ENCODE measurements at places on chromosomes 3 and 15. TPM values are rescaled to one million over a fixed set of nuclear protein-coding genes. Genes with fewer than 3 reads are reported as not detected.

MST1 gene
- total RNA-seq: 6.5 TPM

MYH15 gene
- total RNA-seq: 0.10 TPM

CORO2B gene
- not detected for total RNA-seq

SPINK8 gene
- total RNA-seq: not detected

CCDC33 gene
- not detected for total RNA-seq

TIGIT gene
- total RNA-seq: 5.8 TPM

PDZRN3 gene
- total RNA-seq: not detected

CCDC54 gene
- total RNA-seq: not detected

DNA sequence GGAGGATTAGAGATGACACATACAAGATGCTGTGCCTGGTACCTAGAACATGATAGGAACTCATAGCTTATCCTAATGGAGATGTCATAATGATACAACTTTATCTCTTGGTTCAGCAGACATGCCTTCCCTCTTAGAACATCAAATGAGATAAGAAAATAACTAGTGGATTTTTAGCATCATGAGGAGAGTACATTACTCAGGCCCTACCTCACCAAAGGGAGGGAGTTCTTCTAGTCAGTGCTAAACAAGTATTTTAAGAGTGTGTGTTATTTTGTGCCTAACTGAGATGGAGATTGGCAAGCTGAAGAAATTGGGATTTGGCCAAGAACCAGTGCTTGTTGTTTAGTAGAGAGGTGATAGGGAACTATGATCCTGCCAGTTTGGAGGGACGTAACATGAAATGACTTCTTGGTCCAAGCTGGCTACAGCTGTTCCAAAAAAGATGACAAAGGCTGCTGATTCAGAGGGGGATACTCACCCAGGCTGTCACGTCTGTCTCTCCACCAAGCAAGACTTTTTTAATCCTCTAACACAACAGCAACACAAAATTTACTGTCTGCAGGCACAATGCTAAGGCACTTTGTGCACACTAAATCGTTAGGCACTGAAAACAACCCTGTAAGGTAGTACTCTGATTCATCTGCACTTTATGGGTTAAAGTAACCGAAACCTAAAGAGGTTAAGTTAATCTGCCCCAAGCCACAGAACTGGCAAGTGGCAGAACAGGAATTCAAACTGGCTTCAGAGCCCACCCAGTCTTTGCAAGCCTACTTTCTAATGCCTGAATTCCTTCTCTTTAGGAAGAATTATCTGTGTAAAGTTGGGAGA, 126.5 kb downstream of the CMSS1 start:
- DNase-seq: no peak

- no peak for DNase-seq
Measured at GRCh38 chr15:36106640-36107335, 472.6 kb upstream of the CDIN1 start.

GRCh38 chr3:138062626-138063025, 52.7 kb downstream of the CLDN18 start:
- DNase-seq: no peak

DNA sequence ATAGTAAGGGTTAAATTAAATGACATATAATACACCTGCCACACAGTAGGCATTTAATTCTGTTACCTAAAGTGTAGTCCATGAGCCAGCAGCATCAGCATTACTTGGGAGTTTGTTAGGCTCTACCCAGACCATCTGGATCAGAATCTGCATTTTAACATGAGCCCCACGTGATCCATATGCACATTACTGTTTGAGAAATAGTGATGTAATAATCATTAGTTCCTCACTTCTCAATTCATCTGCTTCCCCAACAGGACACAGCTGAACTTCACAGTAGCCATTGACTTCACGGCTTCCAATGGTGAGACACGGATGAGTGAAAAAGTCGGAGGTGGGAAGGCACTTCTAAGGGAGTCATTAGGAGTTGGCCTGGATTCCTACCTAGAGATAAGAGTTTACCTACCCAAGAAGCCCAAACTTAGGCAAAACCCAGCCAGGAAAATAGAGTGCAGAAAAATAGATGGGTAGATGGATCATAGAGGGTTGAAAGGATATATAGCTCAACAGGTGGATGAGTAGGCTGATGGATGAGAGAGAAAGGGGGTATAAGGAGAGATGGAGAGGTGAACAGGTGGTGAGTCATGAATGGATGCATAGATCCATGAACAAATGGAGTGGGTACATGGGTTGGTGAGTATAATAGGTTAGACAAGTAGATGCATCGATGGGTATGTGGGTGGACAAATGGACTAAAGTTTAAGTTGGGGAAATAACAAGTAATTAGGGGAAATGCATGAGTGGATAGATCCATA, 13.3 kb downstream of the CPNE9 start:
- no peak for DNase-seq

GRCh38 chr15:100926971-100927756, 8.0 kb downstream of the LRRK1 start:
- no peak for DNase-seq

DNA sequence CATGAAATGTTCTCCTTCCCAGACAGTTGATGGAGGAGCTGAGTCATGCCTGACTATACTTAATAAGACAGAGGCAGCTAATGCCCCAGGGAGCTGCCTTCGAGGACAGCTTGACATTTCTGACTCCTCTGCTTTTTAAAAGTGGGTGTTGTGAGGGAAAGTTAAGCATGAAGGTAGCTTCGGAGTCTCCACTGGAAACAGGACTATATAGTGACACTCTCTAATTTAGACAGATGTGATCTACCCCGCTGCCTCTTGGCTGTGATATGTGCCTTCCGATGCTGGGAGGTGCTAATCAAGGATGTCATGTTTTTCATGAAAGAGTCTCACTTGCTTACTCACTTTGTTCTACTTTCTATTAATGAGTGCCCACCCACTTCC, 72.7 kb downstream of the IL1RAP start:
- no peak for DNase-seq

DNA sequence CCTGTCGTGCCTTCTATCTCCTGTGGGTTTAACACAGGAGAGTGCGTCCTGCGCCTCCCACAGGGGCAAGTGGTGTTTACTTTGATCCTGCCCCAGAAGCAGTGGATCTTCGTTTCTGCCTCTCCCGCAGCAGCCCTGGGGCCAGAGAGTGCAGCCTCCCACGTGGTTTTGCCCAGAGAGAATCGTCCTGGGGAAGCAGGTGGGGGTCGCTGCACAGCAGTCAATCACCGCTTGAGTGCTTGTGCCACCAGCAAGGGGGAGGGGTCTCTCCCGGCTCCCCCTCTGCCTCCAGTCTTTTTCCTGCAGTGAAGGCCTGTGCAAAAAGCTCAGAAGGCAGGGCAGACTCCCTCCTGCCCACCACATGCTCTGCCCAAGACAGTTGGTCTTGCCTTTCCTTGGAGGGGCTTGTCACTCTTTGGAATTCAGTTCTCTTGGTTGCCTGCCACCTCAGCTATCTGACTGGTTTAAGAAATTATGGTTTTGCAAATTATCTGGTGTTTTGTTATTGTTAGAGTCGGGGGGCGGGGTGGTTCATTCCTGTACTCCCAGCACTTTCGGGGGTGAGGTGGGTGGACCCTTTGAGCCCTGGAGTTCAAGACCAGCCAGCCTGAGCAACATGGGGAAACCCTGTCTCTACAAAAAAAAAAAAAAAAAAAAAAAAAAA, 26.9 kb downstream of the STOML1 start:
- DNase-seq: no peak

GRCh38 chr3:173761161-173761560, 363.6 kb downstream of the NLGN1 start:
- no peak for DNase-seq

DNA sequence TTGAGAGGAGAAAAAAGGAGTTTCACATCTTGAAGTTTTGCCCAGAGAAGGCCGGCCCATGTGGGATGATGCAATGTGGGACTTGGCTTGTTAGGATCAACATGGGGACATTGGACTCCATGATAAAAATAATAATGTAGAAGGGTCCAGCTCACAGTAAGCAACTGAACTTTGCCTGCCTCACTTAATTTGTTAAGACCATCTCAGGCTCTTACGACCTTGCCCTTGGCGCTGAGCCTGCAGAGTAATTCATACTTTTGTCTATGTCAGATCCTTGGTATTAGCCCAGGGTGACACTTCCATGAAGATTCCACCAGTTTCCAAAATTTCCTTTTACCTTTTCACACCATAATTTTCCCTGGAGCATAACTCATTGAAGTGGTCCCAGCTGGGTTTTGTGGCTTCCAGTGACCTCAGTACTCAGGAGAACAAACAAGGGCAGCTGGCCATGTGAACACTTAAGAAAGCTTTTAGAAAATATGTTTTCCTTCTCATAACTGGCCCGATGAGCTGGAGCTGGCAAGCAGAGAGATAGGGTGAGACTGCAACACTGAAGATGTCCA, 315.4 kb upstream of the RASGRP1 start:
- DNase-seq: no peak

DNA sequence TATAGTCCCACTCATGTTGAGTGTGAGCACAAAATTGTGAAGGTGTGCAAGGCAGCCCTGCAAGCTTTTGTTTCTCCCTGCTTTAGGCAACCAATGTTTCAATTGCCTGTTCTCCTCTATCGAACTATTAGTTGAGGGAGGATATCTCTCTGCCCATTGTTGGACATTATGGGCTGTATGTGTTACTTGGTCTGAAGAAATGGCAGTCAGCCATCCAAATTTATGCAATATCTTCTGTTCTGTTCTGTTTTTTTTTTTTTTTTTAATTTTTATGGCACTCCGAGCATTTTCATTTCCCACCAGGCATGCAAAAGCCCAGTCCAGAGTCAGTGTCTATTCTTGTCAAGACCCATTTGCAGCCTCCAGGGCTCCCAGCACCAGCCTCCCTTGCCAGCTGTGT, 44.0 kb downstream of the ANAPC13 start:
- DNase-seq: no peak

GRCh38 chr3:128846486-128846891, 32.9 kb upstream of the ACAD9 start:
- DNase-seq: no peak
